HCEC 1CT (cell line): ENCODE measurements at places on chromosomes 16 and 17.
A peak's percentile ranks its signal among the peaks of the same experiment; 100 is the strongest.

DNA sequence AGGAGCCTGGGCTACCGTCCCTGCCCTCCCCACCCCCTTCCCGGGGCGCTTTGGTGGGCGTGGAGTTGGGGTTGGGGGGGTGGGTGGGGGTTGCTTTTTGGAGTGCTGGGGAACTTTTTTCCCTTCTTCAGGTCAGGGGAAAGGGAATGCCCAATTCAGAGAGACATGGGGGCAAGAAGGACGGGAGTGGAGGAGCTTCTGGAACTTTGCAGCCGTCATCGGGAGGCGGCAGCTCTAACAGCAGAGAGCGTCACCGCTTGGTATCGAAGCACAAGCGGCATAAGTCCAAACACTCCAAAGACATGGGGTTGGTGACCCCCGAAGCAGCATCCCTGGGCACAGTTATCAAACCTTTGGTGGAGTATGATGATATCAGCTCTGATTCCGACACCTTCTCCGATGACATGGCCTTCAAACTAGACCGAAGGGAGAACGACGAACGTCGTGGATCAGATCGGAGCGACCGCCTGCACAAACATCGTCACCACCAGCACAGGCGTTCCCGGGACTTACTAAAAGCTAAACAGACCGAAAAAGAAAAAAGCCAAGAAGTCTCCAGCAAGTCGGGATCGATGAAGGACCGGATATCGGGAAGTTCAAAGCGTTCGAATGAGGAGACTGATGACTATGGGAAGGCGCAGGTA, 762 bp downstream of the CDK12 start:
- DNase-seq, result no peak

DNA sequence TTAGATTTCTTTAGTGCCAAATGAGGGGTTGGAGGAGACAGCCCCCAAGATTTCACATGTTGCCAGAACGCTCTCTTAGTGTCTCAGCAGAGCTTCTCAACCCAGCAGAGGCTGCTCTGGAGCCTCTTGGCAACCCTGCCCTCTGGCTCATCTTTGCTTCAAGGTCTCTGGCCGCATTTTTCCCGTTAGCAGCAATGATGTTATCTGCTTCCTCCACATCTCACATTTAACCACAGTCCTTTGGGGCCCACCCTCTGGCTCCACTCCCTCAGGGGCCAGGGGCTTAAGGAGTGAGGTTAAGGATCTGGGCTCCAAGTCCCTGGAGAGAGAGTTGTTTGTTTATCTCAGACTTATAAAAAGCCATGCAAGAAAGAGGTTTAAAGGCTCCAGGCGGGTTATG, 3.3 kb upstream of the XYLT1 start:
- no peak for DNase-seq

DNA sequence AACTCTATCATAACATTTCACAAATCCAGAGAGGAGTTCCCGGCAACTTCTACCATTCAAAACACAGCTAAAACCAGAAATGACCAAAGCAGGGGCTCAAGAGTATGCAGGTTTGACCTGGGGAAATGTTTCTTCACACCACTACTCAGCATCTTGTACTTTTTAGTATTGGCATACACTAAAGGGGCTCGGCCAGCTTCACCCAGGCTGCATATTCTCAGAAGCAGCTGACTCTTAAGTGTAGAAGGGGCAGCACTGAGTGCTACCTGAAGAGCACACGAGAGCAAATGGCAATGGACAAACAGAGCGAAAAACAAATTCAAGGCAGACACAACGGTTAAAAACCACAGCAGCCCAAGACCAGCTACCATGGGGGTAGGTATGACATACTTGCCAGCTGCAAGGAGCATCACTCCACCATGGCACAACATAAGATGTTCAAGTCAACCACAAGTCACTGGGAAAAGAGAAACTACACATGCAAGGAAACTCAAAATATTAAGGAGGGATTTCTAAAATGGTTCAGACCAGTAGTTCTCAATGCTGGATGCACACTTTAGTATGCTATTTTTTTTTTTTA, 34.4 kb downstream of the N4BP1 start:
- DNase-seq, result no peak

DNA sequence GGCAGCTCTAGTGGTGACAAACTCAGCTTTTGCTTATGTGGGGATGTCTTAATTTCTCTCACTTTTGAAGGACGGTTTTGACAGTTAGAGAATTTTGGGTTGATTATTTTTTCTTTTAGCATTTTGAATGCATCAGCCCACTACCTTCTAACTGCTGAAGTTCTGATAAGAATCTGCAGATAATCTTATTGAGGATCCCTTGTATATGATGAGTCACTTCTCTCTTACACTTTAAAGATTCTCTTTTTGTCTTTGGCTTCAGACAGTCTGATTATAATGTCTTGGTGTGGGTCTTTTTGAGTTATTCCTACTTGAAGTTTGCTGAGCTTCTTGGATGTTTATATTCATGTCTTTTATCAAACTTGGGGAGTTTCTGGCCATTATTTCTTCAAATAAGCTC, 5.5 kb upstream of the PRKCB start:
- DNase-seq, result no peak

DNA sequence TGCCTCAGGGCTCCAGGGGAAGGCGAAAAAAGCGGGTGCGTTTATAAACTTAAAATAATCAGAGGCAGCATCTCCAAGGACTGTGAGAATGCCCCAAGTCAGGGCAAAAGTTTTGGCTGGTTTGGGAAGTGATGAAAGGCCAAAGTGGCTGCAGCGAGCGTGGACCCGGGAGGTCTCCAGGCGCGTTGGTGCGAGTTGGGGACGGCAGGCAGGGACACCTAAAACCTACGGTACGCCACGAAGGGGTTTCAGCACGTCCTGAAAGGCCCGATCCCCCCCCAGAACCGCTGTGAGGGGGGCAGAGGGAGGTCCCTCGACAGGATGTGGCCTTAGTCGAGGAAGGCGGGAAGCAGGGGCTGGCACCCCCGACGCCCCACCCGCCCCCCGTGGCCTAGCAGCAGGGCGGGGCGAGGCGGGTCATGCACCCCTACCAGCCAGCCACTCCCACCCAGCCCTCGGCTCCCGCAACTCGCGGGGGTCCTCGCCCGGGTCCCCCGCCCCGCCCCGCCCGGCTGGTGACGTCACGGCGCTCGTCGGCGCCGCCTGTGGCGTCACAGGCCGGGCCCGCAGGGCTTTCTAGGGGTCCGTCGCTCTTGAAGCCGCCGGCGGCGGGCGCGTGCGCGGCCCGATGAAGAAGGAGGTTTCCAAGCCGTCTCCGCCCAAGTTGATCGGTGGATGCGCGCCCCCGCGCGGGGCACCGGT, at the start of gene MYCBPAP:
Gene MYCBPAP, plus strand, starts transcription at position 569 of the 702 bp plus-strand sequence. CDS start 236 bp downstream, outside the sequence.
- DNase-seq, result peak; percentile 83

DNA sequence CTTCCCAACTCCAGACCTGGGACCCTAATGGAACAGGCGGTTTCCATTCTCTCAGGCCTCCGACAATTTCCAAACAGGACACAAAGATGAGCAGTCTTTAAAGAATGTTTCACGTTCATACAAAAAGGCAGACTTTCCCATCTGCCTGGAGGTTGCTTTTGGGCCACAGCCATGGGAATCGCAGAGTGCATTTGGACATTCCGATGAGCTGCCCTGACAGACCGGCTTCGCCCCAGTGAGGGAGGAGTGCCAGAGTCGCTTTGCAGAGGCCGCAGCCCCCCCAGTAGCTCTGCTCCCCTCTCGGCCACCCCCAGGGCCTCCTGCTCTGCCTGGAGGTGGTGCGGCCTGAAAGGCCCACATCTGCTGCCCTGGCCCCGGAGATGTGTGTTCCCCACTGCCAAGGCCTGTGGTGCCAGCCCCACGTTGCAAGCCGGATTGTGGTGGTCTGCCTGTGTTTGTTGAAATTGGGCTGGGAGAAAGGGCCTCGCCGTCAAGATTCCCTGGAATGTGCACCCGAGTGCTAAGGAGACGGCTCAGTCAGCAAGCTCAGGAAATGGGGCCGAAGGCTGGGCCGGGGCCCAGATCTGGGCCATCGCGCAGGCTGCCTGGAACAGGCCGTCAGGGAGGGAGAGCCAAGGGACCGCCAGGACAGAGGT, 89.8 kb downstream of the C16orf95 start:
- peak; percentile 89 for DNase-seq

- DNase-seq, result no peak
Measured at GRCh38 chr16:57844416-57845030, 42.2 kb upstream of the KIFC3 start.

- DNase-seq, result no peak
Measured at GRCh38 chr16:49498666-49499413, 125.2 kb downstream of the C16orf78 start.

GRCh38 chr16:9102943-9103342, 11.5 kb downstream of the HAPSTR1 start:
- no peak for DNase-seq

DNA sequence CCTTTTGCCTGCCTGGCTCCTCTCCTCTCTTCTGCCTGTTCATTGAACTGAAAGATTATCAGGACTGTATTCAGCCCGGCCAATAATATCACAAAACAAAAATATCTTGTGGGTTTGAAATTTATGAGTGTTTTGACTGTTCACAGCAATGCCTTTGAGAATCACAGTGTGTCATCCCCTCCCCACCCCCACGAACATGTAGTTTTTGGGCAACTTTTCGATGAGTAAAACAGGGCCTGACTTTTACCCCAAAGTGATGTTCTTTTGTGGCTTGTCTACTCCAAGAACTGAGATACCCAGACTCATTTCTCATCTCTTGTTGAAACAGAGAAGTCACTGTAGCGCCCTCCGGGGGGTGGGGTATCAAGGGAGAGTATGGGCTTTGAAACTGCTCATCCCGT, 675.7 kb downstream of the WWOX start:
- no peak for DNase-seq

- DNase-seq, result no peak
Measured at GRCh38 chr17:73939806-73940205, 263.7 kb upstream of the RPL38 start.

DNA sequence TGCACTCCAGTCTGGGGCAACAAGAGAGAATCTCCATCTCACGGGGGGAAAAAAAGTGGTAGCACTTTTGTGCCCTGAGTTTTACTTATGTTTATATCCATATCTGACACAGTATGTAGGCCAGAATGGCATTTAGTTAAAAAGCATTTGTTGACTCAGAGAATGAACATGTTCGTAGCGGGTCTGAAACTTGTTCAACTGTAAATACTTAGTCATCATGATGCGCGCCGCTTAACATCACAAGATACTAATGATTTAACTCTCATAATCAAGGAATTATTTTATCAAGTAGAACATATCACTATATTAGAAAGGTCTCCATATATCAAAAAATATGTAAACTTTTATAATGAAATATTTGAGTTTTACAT, 55.3 kb upstream of the ITGA2B start:
- peak; percentile 89 for DNase-seq

DNA sequence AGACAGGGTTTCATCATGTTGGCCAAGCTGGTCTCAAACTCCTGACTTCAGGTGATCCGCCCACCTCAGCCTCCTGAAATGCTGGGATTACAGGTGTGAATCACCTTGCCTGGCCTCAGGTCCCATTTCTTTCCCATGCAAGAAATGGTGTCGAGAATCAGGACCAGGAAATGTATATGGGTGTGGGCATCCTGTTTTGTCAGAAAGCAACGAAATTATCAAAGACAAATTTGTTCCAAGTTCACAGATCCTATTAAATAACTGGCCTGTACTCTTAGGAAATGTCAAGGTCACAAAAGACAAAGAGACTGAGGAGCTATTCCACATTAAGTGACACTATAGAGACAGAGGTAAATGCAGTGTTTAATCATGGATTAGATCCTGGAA, 17.1 kb upstream of the ST6GALNAC1 start:
- no peak for DNase-seq

- peak; percentile 35 for DNase-seq
Measured at GRCh38 chr16:83967838-83968305, at the start of gene NECAB2. TSS of gene NECAB2 (plus strand) at chr16:83968244. CDS start at chr16:83968649, 405 bp downstream.

GRCh38 chr16:25874196-25874595, 182.4 kb downstream of the HS3ST4 start:
- DNase-seq, result no peak

DNA sequence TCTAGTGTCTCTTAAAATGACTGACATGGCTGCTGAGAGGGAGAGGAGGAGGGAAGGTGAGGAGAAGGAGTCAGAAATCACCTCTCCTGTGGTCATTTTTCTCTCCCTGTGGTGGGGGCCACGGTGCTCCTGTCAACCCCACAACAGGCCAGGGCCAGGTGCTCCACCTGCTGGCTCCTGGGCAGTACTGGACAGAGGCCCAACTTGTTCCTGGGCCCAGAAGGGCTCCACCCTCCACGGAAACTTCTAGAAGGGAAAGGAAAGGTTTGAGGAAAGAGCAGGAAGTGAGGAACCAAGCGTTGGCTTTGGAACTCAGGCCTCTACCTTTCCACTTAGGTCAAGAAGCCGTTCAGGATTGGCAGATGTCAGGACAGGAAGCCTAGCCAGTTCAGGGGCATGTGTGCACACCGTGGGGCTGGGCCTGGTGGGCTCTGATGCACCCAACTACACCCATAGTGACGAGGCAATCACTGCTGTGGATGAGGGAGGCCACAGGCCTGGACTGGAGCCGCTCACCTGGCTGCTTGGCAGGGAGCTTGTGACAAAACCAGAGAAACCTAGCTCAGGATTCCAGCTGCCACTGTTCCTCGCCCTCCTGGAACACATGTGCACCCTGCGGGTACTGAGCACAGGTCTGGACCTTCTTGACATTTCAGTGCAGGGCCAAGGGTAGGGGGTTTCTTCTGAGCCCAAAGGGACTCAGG, 36.1 kb downstream of the WNT3 start:
- DNase-seq, result peak; percentile 25

GRCh38 chr17:50396261-50397110, 837 bp downstream of the LRRC59 start:
- peak; percentile 52 for DNase-seq

- DNase-seq, result no peak
Measured at GRCh38 chr17:18226284-18226945, 980 bp downstream of the LLGL1 start.

DNA sequence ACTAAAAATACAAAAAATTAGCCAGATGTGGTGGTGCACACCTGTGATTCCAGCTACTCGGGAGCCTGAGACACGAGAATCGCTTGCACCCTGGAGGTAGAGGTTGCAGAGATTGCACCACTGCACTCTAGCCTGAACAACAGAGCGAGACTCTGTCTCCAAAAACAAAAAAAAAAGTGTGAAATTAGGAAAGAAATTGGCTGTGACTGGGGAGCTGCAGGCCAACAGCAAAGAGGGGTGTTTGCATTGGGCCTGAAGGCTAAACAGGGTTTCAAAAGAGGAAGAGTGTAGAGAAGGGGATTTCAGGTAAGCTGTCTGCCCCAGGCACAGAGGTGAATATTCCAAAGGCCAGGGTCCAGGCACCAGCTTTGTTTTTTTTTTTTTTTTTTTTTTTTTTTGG, 9.4 kb downstream of the BMERB1 start:
- no peak for DNase-seq

DNA sequence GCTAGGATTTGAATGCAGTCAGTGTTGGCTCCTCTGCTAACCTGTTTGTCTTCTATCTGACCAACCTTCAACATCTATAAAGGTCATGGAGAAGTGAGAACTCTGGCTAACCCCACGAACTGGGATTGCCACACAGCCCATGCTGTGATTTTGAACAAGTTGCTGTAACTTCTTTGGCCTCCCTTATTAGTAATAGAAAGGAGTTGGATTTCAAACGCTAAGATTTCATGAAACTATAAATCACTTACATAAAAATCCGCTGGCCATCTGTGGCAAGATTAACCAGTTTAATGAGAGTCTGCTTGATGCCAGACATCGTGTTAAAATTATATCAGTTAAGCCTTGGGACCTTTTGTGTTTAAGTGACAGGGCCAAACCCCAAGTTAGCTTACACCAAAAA, 53.4 kb downstream of the HSD17B2 start:
- no peak for DNase-seq
